ENCODE measurements at places on chromosomes 7 and 10. TPM values are rescaled to one million over a fixed set of nuclear protein-coding genes. Genes with fewer than 3 reads are reported as not detected.

Gene MYL10
- total RNA-seq, result not detected

Gene RASSF4
- total RNA-seq, result 9.4 TPM

Gene NUDT13
- total RNA-seq, result 1.4 TPM

Gene RAB19
- total RNA-seq, result not detected

Gene CYP17A1
- total RNA-seq, result not detected

Data from bladder microvascular endothelial cell (primary cell).